ENCODE measurements at places on chromosomes 1 and 21.
A peak's percentile ranks its signal among the peaks of the same experiment; 100 is the strongest.

DNA sequence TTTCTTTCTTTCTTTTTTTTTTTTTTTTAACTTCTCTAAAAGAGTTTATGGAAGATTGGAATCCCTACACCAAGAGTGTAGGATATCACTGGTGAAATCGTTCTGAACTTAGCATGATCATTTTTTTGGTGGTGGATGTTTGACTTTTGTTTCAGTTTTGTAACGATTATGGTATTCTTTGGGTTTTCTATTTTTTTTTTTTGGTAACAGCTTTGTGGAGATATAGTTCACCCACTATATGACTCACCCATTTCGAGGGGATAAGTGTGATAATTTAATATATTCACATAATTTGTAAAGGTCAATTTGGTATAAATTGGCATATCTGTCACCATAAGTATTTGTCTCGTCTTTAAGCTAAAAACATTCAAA lies 29.2 kb downstream of the AGPAT3 start:
- DNase-seq, result no peak

- DNase-seq, result no peak
Measured at GRCh38 chr1:96558635-96559034, 162.9 kb upstream of the PTBP2 start.

GRCh38 chr1:8015036-8015808 lies 10.9 kb downstream of the ERRFI1 start:
- peak; percentile 46 for DNase-seq

DNA sequence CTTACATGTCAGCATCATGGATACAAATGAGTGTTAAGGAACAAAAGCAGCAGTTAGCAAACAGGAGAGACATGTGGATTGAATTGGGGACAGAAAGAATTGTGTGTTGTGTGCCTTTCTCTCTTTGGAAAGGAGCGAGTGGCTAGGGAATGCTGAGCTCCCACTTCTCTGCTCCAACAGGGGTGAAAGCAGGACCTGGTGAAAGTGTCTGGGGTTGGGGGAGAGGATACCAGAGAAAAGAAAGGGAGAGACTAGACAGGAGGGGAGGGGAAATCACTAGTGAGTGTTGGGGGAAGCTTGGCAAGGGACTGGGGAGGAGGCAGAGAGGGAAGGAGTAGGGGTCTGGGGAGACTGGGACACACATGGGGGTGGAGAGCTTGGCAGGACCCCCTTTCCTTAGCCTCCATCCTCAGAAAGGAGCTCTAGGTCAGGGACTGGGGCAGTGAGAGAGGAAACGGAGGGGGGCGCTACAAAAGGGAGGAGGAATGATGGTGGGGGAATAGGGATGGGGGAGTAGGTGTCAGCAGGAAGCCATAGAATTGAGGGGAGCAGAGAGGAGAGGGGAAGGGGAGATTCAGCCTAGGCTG lies 2.2 kb downstream of the KIRREL1 start:
- DNase-seq, result no peak

GRCh38 chr21:35136586-35137219 lies 87.6 kb upstream of the RUNX1 start:
- no peak for DNase-seq

- DNase-seq, result no peak
Measured at GRCh38 chr1:209305221-209305954, 278.1 kb upstream of the CAMK1G start.

- no peak for DNase-seq
Measured at GRCh38 chr1:22210636-22211035, 67.7 kb upstream of the WNT4 start.

DNA sequence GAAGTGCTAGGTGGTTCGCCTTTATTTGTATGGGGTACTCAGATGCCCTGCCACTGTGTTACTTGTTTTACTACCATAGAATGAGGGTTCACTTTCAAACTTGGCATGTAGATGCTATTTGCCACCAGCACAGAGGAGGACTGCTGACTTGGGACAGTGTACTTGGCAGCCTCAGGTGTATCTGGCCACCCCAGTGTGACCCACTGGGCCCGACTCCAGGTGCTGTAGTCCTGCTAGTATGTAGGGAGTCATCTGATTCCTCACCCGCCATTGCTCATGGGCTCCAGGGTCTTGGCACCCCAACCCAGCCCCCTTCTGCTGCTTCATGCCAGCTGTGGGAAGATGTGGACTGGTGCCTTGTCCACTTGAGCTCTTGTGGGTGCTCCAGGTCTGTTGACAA lies 40.0 kb downstream of the ZNF678 start:
- DNase-seq, result no peak

DNA sequence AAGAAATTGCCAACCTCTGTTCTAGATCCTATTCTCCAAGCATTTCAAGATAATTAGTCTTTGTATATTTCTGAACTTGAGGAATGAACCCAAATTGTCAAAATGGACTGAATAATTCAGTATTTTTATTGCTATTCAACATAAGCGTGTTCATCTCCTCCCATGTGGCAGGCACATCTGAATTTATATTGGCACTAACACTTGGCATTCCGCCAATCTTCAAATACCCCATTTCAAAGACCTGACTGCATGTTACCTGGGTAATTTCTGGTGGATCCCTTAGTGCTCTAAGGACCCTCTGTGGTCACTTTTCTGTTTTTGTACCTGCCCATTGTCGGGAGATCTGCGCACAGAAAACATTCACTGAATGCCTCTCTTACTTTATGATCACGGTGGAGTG lies 66.6 kb downstream of the BACE2 start:
- no peak for DNase-seq

DNA sequence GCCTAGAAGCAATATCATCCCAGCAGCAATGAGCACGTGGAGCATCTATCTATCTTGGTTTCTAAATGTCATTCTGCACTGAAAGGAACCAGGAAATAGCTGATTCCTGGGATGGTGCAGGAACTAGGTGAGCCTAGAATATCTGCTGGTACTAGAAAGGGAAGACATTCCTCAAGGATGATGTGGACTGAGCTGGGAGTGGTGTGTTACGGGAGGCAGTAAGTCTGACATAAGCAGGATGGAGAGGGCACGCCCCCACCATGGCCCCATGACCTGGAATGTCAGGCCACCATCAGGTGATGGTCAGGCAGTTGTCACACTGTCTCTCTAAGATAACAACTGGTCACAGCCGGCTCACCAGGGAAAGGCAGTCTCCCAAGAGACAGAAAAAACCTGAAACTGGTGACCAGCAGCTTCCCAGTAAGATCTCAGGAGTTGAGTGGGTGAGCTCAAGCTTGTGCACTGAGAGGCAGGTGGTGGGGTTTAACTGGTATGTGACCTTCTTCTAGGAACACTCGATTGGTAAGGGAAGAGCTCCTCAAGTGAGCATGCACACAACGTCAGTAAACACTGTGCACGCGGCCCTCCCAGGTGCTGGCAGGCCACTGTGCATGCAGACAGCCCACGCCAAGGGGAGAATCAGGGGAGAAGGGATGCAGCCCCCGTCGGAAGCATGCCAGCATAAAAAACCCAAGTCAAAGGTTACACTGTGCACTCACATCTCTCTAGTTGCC lies 148.7 kb downstream of the ADSS2 start:
- DNase-seq, result no peak

DNA sequence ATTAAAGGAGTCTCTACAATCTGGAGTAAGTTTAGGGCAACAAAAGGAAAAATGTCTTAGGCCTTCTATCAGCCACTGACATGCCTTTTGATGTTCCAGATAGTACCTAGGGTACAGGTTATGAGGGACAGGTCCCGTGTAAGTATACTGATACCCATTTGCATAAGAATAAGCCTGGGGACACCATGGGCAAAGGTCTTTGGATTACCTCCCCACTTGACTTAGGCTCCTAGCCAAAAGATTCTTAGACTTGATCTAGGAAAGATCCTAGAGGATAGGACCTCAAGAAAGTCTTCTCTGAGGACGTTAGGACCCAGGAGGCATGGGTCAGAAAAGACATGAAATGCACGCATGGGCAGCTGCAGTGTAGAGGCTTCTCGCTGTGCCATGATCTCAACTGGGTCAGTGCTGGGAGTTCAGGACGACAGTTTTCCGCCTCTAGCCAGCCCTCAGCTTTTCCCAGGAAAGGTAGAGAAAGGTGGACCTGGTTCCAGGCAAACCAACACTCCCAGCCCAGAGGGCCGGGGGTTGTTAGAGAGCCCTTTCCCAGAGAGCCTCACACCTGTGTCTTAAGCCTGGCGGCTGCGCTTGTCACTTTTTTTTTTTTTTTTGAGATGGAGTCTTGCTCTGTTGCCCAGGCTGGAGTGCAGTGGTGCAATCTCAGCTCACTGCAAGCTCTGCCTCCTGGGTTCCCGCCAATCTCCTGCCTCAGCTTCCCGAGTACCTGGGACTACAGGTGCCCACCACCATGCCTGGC lies 26.6 kb downstream of the MSTO1 start:
- no peak for DNase-seq

DNA sequence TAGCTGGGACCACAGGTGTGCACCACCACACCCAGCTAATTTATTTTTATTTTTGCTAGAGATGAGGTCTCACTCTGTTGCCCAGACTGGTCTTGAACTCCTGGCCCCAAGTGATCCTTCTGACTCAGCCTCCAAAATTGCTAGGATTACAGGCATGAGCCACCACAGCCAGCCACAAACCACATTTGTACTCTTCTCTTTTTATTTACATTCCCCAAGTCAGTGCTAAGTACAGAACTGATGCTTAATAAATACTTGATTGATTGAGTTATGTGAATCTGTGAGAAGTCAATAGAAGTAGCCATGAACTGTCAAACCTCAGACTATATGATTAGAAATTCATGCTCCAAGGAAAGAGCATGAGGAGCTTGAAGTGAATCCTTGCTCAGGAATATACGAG lies 48.5 kb upstream of the S1PR1 start:
- no peak for DNase-seq

DNA sequence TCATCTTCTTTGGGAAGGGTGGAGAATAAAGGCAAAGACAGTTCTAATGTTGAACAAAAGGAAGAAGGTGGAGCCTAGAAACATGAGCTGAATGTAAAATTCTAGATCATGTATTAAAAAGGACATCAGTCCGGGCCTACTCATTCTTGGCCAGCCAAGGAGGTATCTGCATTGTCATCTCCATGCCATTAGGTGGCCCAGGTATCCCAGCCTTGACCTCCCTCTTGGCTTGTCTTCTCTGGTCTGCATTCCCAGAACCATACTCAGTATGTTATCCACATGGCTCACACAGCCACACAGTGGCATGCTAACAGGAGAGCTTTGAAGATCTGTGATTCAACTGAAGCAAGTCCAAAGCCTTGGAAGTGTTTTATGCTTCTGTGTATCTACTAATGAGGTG lies 369.8 kb upstream of the KAZN start:
- DNase-seq, result no peak

DNA sequence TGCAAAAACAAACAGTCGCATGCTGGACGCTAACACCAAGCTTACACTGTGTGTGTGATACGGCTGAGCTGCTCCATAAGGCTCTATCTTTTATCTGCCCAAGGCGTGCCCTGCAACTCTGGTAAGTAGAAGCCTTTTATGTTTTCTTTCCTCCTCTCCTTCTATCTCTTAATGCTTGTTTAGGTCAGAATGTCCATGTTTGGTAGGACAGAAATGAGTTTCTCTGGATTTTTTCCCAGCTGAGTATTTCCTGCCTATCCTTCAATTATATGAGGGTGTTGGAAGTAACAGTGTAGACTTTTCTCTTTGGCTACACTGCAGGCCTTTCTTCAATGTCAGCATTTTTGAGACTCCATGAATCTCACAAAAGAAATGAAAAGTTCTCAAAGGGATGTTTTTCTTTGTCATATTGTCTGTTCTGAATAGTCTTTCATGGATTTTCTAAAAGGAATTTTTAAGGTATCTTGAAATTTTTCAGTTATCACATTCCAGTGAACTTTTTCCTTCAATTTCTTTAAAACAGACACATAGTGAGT lies 124.2 kb downstream of the MACF1 start:
- no peak for DNase-seq

DNA sequence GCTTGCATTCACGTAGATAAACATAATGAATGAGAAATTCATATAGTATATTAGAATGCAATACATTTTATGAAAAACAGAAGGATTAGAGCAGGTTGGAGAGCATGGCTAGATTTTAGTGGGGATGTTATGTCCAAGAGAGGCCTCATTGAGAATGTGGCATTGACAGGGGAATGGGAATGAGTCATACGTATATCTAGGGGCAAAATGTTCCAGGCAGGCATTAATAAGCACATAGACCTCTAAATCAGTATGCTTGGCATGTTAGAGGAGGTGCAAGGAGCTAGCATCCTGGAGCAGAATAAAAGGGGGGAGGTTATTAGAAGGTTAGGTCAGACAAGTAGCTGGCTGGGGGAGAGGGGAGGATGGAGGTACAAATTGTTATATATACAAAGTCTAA lies 93.0 kb downstream of the USH2A start:
- DNase-seq, result no peak

- peak; percentile 80 for DNase-seq
Measured at GRCh38 chr1:37764888-37765441, at the start of gene EPHA10. Gene EPHA10 (minus strand): TSS chr1:37765120. CDS start chr1:37765066, 54 bp downstream.

GRCh38 chr1:112995890-112996289 lies 39.9 kb upstream of the SLC16A1 start:
- DNase-seq, result no peak

DNA sequence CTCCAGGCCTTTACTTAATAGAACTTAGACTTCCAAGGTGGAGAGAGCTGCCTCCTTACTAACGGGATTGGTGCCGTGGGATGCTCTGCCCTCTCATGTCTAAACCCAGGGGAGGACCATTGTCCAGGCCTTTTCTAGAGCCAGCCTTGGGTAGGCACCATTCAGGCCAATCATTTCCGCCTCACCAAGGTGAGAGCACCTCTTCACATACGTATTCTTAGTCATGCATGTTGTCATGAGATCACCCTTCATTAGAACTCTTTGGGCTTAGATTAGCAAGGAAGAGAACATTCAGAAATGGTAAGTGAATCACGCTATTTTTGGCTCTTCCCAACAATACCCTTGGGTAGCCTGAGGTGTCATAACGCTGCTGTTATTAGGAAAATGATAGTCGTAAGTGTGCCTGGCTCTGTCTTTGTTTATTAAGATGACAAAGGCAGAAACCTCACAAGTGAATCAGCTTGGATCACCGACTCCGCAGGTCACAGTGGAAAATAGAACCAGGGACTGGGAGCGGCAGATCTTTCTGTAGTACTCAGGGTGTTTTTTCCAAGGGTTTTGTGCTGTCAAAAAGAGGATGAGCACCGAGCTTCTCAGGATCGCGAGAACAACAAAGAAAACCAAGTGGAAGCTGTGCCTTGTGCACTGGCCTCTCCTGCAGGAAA lies 55.0 kb downstream of the HUNK start:
- no peak for DNase-seq

DNA sequence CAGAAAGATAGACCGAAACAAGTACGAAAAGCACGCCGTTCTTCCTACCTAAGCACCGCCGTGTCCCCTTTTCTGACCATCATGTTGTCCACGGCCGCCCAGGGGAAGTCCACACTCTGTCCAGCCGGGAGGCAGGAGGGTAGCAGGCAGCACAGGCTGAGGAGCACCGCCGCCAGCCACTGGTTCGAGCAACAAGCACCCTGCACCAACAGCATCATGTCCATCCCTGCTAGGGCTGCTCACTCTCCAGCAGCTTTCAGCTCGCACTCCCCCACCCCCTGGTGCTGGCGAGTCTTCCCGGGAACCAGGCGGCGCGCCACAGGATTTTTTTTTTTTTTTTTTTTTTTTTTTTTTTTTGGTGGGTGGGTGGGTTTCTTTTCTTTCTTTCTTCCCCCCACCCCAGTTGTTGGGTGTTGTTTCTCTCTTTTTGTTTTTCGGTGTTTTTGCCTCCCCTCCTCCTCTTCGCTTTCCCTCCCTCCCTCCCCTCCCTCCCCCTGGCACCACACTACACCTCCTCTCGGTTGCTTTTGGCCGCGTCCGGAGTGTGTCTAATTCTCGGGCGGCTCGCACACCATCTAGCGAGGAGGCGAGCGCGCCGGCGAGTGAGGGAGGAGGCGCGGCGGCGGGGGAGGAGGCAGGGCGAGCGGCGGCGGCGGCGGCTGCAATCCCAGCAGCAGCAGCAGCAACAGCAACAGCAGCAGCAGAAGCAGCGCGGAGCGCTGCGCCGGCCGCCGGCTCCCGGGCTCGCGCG lies at the start of gene NEGR1:
TSS of gene NEGR1 (minus strand) at position 269 of the 751 bp plus-strand sequence.
- peak; percentile 87 for DNase-seq

All from NCI-H1436 (cell line).